ENCODE measurements at places on chromosomes 12 and 14. TPM values are rescaled to one million over a fixed set of nuclear protein-coding genes. Genes with fewer than 3 reads are reported as not detected.

The SSPN gene
- 38.5 TPM for total RNA-seq

The INSM2 gene
- total RNA-seq = not detected

The PLEK2 gene
- 1.2 TPM for total RNA-seq

The SYT1 gene
- total RNA-seq = 10.3 TPM

The GLIPR1L1 gene
- total RNA-seq = not detected

The TOMM20L gene
- total RNA-seq = not detected

- H3K27me3 ChIP-seq = no peaks in the 10 kb centered on the region
- DNase-seq = no peak
- H3K27ac ChIP-seq = no peak overlapping the region
- H3K4me1 ChIP-seq = no peaks in the 10 kb centered on the region
- H3K4me3 ChIP-seq = no peak overlapping the region
Measured at GRCh38 chr12:69266036-69266635, 26.8 kb downstream of the CPSF6 start.

- peaks cover 17% of the 10 kb centered on the region for H3K4me1 ChIP-seq
- H3K4me3 ChIP-seq = no peak overlapping the region
- H3K27me3 ChIP-seq = peaks cover 4% of the 10 kb centered on the region
Measured at GRCh38 chr12:115752913-115753726, 524.4 kb downstream of the MED13L start.

DNA sequence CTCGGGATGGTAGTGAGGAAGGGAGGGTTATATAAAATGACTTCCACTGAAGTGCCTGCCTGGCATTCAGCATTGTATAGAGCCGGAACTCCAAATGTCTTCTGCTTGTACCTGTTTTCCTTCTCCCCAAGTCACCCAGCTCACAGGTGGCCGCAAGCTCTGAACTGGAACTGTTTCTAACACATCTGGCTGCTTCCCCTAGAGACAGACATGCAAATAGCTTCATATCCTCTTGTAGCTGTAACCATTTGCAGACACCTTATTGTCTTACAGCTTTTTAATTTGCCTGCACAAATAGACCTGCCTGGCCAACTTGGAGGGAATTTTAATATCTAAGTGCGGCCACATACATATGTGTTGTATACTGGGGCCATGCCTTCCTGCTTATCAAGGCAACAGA is 126.0 kb downstream of the CHST11 start:
- no peaks in the 10 kb centered on the region for H3K36me3 ChIP-seq
- no peak overlapping the region for H3K4me3 ChIP-seq
- H3K27me3 ChIP-seq = no peaks in the 10 kb centered on the region
- no peak for DNase-seq
- H3K27ac ChIP-seq = no peak overlapping the region
- H3K4me1 ChIP-seq = no peaks in the 10 kb centered on the region

GRCh38 chr12:126784328-126784921 is 1482.5 kb upstream of the TMEM132C start:
- no peak overlapping the region for H3K4me3 ChIP-seq
- no peaks in the 10 kb centered on the region for H3K36me3 ChIP-seq
- H3K4me1 ChIP-seq = no peaks in the 10 kb centered on the region
- no peak overlapping the region for H3K27ac ChIP-seq
- H3K27me3 ChIP-seq = no peaks in the 10 kb centered on the region
- DNase-seq = no peak

DNA sequence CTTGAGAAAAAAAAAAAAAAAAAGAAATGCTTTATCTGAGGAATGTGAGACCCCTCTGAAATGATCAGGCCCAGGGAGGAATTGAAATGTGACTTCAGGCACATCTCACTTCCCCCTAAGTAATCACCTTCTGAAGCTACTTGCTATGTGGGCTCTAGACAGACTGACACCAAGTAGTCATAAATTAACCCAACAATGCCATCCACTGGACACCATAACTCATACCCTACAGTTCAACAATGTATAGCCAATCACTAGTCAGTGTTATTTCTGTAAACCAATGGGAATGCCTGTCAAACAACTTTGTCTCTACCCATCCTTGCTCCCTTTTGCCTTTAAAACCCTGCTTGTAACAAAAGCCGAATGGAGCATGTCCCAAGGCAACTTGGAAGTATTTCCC is 182.7 kb upstream of the TMPO start:
- no peak for DNase-seq
- H3K4me3 ChIP-seq = no peak overlapping the region
- no peaks in the 10 kb centered on the region for H3K4me1 ChIP-seq
- H3K27me3 ChIP-seq = no peaks in the 10 kb centered on the region
- H3K27ac ChIP-seq = no peak overlapping the region
- no peaks in the 10 kb centered on the region for H3K36me3 ChIP-seq

DNA sequence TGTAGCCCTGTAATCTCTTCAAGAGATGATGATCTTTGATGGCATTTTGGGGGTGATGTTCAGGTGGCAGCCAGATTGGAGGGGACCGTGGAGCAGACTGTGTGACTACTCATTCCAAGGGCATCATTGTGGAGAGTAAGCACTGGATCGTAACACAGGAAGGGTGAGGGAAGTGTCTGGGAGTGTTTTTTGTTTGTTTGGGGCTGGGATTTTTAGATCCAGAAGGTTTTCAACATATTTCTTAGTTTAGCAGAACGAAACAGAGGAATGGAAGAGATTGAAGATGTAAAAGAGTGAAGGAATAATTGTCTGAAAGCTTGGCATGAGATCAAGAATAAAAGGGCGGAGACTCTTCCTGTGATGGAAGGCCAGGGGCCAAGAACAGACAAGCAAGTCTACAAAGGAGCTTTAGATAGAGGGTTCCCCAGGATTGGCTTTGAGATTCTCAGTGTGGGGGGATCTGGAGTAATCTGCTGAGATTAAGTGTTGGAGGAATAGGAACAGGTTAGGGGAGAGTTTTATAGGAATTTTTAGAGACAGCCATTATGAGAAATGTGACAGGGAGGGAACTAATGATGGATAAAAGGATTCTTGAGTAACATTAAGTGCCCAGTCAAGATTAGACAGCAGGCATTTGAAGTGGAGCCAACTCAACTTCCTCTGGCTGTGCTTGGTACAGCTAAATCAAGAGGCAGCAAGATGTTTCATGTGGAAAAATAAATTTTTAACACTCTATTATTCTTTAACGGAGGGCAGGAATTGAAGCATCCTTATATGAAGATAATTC is 79.7 kb upstream of the REP15 start:
- H3K4me3 ChIP-seq = no peak overlapping the region
- H3K27ac ChIP-seq = no peak overlapping the region
- no peaks in the 10 kb centered on the region for H3K4me1 ChIP-seq
- DNase-seq = no peak

GRCh38 chr12:124616394-124617221 is 49.2 kb upstream of the NCOR2 start:
- no peak overlapping the region for H3K4me3 ChIP-seq
- H3K4me1 ChIP-seq = no peaks in the 10 kb centered on the region
- no peaks in the 10 kb centered on the region for H3K27me3 ChIP-seq
- H3K27ac ChIP-seq = no peak overlapping the region
- DNase-seq = no peak

DNA sequence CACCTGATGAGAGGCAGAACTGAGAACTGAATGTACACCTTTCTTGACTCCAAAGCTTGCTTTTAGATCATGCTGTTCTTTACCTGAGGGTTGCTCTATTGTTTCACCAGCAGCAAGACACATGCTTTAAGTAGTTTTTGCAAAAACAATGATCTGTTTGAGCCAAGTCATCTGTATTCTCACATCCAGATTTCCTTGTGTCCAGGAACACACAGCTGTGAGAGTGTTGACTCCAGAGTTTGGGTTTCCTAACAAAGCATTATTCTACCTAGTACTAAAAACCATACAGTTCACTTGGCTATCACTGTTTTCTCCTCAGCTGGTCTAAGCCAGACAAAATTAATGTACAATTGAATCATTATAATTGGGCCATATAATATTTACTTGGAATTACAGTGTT is 120.4 kb downstream of the STAB2 start:
- H3K4me1 ChIP-seq = no peaks in the 10 kb centered on the region
- no peak for DNase-seq
- no peak overlapping the region for H3K4me3 ChIP-seq
- no peaks in the 10 kb centered on the region for H3K36me3 ChIP-seq
- no peaks in the 10 kb centered on the region for H3K27me3 ChIP-seq

DNA sequence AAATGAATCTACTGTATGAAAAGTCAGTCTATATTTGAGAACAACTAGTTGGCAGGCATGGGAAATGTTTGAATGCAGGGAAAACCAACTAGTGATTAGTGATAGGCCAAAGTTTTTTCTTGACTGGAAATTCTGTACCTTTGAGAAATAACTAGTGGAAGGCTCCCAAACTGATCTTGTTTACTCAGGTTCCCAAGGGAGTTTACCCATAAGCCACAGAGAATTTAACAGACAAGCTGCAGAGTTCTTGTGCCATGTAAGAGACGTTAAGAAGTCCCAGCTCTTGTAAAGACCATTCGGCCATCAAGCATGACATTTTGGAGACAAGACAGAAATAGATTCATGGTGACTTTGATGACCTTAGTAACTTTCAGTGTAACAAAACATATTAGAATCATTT is 1882.8 kb upstream of the SEL1L start:
- H3K27ac ChIP-seq = no peak overlapping the region
- no peak overlapping the region for H3K4me3 ChIP-seq
- H3K27me3 ChIP-seq = no peaks in the 10 kb centered on the region

DNA sequence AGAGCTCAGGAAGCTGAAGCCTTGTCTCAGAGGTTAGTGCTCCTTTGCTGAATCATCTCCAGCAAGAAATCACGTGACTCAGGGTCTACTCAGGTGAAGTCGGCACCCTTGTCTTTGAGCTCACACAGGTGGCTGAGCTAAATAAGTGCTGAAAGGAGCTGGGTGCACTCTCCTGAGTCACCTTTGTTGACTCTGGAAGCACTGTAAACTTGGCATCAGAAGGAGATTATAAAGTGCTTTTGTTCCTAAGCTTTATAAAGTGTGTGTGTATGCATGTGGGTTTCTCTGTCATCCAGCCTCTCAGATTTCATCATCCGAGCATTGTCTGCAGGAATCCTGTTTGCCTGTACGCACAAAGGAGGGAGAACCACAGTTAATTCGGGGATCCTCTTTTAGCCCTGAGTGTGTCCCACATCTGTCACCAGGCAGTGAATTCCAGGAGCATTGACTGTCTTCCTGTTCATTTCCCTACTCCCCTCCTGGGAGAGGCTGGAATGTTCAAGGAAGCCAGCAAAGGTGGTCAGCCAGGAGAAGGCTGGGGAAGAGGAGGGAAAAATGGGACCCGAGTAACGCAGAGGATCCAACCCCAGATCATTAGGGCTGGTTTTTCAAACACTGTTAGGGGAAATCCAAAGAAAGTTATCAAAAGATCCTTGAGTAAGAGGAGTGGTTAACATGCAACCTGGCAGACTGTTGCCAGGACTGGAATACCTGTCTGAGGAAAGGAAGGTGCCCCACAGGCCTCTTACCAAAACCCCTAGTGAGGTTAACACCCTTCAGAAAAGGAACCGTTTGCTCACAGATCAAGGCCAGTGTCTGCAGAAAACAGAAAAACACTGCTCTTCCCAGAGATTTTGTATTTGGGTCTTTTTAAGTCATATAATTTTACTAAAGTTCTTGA is 157.5 kb upstream of the HIF1A start:
- no peak overlapping the region for H3K4me3 ChIP-seq
- H3K27me3 ChIP-seq = no peaks in the 10 kb centered on the region
- no peak overlapping the region for H3K27ac ChIP-seq
- no peaks in the 10 kb centered on the region for H3K36me3 ChIP-seq
- no peak for DNase-seq

DNA sequence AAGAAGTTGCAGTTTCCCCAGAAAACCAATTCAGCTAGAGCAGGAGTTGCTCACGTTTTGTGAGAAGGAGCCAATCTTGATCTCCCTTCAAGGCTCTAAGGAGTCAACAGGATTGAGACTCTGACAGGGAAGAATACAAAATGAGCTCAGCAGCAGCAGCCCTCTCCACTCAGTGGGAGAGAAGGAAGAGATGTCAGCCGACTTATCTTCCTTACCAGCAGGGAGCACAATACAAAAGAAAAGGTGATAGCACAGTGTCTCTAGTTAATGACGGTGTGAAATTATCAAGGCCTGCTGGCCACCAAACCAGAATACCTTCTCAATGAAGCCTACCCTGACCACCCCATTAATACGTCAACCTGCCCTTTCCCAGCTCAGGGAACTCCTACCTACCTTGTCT is 223.6 kb upstream of the TMPO start:
- H3K4me1 ChIP-seq = no peaks in the 10 kb centered on the region
- H3K27ac ChIP-seq = no peak overlapping the region
- no peak for DNase-seq
- no peak overlapping the region for H3K4me3 ChIP-seq
- H3K36me3 ChIP-seq = no peaks in the 10 kb centered on the region
- no peaks in the 10 kb centered on the region for H3K27me3 ChIP-seq

DNA sequence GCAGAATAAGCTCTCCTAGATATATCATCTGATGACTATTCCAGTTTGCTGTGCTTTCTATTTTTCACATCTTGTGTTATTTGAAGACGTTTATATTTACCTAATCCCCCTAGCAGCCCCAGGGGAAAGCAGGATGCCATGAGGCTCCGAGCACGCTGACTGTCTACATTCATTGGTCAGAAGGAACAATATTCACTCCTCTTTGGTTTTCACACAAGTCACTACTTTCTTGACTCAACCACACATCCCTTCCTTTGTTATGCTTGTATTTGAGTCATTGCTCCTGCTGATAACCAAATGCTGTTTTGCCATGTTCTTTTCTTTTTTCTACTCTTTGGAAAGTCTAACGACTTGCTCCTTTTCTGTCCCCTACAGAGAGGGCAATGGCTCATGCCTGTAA is 86.5 kb upstream of the SLC38A2 start:
- H3K27me3 ChIP-seq = no peaks in the 10 kb centered on the region
- H3K4me3 ChIP-seq = no peak overlapping the region
- no peak overlapping the region for H3K27ac ChIP-seq
- peaks cover 34% of the 10 kb centered on the region for H3K4me1 ChIP-seq
- DNase-seq = no peak
- no peaks in the 10 kb centered on the region for H3K36me3 ChIP-seq

- H3K4me3 ChIP-seq = peak overlapping the region; percentile 0
- H3K27ac ChIP-seq = peak overlapping the region; percentile 89
- H3K27me3 ChIP-seq = no peaks in the 10 kb centered on the region
- peaks cover 54% of the 10 kb centered on the region for H3K4me1 ChIP-seq
- DNase-seq = peak; percentile 94
Measured at GRCh38 chr12:110543252-110543959, 39.7 kb downstream of the PPTC7 start.

- peaks cover 94% of the 10 kb centered on the region for H3K27me3 ChIP-seq
- no peaks in the 10 kb centered on the region for H3K36me3 ChIP-seq
- peak overlapping the region; percentile 38 for H3K4me3 ChIP-seq
Measured at GRCh38 chr12:53995378-53996239, 4.4 kb upstream of the HOXC9 start.

DNA sequence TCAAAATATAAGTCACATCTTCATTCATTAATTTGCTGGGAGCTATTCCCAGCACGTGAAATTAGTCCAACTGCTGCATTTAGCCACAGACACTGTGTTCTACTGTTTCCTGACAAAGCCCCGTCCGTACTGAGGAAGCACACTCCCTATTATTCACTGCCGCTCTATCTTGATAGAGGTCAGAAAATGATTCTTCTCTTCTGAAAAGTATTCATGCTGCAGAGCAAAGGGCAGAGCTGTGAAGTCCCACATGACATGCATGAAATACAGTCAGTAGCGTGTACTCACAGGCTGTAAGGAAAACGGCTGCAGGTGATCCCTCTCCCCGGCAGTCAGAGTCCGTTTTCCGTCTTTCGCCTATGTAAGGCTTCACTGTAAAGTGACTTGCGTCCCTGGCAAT is 302.5 kb upstream of the FKBP4 start:
- no peaks in the 10 kb centered on the region for H3K36me3 ChIP-seq
- H3K4me3 ChIP-seq = no peak overlapping the region
- no peaks in the 10 kb centered on the region for H3K4me1 ChIP-seq
- H3K27ac ChIP-seq = no peak overlapping the region
- no peak for DNase-seq

- no peak overlapping the region for H3K4me3 ChIP-seq
- H3K27me3 ChIP-seq = no peaks in the 10 kb centered on the region
- H3K27ac ChIP-seq = no peak overlapping the region
- no peaks in the 10 kb centered on the region for H3K4me1 ChIP-seq
- DNase-seq = no peak
- H3K36me3 ChIP-seq = no peaks in the 10 kb centered on the region
Measured at GRCh38 chr14:94675036-94675435, 62.8 kb downstream of the SERPINA3 start.

All from tibial nerve (tissue), 4 donors.